ENCODE measurements at places on chromosomes 2 and 18.

- no peak for DNase-seq
Observed at GRCh38 chr2:207750345-207750744, 19.4 kb downstream of the FZD5 start.

- DNase-seq: no peak
Observed at GRCh38 chr2:58540681-58541080, 299.6 kb upstream of the FANCL start.

DNA sequence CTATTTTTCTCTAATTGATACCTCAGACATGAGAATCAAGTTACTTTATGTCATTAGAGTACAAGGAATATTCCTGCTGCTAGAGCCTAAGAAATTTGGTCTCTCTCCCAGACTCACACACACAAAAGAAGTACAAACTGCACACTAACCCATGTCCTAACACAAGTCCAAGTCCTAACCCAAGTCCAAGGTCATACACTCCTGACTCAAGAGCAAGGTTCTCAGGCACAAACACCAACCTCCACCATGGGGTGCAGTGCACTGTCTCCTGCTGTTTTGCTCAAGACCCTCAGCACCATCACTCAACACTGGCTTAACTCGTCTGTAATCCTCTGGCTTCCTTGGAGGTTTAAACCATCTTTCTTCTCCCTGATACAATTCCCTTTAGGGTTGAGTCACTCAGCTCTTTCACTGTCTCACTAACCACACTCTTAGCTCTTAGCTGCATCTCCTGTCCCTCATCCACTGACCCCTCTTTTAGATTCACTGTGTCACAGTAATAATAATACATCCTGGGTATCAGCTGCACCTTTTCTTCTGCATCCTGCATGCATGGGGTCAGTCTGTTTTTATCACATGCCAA lies 129.8 kb downstream of the BCL2L11 start:
- no peak for DNase-seq

DNA sequence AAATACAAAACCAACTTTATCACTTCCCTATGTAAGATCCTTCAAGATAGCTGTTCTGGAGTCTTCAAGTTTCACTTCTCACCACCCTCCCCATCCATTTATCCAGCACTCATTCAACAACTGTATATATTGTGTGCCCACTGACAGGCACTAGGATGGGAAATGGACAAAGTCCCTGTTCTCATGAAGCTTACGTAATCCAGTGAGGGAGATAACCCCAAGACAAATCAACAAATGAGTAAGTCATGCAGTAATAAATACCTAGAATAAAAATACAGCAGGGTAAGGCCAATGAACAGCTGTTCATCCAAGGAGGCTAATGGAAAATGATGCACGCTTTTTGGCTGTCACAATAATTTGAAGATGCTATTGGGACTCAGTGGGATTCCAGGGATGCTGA lies 133.8 kb downstream of the MEMO1 start:
- DNase-seq: no peak

DNA sequence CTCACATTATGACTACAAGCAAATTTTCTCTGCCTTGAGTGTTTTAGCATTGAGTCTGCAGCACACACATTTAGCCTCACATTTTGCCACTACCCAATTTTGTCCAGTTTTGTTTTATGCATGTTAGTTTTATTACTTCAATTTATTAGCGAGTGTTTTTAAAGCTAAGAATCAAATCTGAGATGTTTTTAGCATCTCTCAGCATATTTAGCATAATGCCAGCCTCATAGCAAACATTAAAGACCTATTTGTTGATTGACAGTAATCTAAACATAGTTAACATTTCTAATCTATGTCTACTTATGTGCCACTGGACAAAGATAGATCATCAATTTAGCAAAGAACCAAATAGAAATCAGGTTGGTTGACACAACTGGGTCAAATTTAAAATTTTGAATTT lies 94.1 kb upstream of the NXPH2 start:
- DNase-seq: no peak

DNA sequence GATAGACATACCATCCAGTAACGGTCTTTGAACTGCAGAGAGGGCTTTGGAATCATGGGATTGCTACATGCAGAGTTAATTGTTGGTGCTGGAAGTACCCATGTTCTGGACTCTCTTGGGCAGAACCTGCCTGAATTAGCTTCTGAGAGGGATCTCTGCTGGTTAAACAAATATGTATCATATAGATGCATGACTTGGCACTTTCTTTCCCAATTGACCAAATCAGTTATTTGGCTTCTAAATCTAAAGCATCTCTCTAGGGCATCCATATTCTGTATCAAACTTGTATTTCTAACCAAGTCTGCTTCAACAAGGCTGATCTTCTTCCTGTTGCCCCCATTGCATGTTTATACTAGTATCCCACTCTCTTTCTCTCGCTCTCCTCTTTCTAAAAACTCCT lies 336.7 kb upstream of the CELF4 start:
- DNase-seq: no peak

DNA sequence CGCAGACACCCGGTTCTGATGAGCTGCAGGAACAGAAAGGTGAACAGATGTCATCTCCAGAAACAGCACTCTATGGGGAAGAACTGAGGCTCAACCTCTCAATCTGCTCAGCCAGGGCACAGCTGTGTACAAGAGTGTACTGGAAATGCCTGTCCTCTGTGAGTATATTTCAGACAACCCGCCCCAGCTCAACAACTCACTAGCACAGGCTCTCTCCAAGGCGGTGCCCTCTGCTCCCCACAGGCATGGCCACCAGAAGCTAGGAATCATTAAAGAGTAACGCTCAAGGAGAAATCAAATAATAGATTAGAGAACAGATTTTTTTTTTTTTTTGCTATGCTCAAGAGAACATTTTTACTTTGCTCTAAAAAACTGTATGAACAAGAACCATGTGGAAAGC lies 43.8 kb downstream of the WDFY1 start:
- DNase-seq: no peak

DNA sequence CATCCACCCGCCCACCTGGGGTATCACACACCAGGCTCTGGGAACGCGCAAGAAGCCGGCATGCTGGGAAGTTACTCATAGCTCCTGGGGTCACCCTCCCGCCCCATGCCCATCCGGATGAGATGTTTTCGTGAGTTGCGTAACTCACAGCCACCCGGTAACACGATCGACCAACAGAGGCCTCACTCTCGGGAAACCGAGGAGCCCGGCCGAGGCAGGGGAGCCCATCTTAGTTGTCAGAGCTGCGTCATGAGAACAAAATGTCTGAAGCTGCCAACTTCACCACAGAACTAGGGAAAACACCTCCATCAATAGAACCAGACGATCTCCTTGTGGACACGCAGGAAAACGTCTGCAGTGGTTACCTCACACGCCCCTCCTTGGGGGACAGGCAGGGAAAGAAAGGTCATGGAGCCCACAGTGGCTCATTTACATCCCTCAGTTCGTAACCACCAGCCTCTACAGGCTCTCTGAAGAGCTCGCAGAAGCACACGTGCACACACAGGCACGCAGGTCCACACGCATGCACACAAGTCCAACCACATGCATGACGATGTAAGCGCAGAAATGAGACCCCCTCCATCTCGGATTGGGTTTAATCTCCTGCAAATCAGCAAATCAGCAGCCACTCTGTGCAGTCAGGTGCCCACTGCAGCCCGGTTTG lies 26.2 kb downstream of the ADI1 start:
- no peak for DNase-seq

DNA sequence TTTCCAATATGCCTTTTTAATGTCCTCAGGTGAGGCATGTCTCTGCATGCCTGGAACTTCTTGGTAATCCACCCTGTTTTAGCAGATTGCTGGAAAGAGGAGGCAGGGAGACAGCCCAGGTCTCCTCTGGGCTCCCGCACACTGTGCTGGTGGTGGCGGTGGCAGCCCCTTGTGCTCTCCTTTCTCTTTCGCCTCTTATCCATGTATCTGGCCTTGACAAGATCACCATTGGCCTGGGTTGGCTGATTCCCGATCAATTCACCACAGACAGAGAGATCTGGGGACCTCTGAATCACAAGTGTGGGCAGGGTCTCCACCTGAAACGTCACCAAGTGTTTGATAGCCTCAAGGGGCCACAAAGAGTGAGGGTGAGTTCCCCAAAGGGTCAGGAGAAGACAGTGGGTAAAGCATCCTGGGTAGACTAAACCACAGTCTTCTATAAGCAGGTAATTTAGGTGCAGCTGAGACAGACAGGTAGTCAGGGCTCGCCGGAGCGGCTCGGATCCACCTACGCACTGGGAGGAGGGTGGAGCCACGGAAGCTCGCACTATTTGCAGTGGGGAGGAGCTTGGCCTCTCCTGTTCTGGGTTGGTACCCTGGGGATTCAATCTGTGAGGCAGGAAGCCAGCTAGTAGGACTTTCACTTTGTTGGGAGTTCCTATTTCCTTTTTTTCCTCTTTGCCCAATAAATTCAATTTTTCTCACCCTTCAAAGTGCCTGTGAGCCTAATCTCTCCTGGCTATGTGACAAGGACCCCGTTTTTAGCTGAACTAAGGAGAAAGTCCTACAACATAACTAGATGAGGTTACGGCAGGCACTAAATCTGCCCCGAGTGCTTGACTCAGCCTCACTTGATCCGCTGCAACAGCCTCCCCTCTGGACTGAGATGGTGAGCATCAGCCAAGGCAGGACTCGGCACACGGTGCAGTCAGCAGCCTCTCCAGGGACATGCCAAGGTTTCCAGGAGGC lies 57.6 kb downstream of the SLC4A3 start:
- peak; percentile 32 for DNase-seq

DNA sequence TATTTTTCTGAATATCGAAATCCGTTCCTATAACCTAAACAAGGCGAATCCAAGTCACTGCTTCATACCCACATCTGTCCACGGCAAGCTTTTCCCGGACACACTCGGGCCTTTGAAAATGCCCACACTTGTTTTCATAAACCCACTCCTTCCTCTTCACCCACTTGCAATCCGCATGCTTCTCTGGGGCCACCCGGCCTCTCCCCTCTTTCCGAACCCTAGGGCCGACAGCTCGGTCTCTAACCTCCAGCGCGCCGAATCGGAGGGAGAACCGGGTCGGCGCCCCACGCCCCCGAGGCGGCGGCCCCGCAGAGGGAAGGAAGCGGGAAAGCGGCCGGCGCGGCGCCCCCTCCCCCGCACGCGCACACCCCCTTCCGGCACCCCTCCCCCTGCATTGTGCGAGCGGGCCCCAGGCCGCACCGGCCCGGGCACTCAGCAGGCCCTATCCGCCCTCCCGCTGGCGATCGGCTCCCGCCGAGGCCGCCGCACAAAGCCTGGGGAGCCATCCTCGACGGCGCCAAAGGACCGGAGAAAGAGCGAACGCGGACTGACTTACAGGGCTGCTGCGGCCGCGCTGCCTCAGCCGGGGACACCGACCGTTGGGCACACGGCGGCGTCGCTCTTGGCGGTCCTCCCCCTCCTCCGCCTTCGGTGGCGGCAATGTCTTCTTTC lies 467 bp downstream of the PUM2 start:
- DNase-seq: peak; percentile 32

GRCh38 chr2:12032398-12032797 lies 286.0 kb downstream of the LPIN1 start:
- DNase-seq: no peak

DNA sequence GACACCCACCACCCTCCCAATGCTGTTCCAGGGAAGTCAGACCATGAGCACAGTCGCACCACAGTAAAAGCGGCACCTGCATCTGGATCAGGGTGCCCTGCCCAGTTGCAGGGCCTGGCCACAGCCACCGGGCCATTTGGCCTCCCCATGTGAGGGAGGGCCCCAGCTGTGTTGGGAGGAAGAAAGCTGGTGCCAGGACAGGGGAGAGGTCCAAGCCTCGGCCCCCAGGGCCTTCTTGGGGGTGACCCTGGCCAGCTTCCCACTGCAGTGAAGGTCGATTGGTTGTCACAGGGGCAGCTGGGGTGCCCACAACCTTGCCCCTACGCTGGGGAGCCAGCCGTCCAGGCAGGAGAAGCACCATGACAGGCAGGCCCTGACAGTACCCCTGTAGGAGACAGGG lies 183.2 kb upstream of the RAB6C start:
- DNase-seq: no peak

DNA sequence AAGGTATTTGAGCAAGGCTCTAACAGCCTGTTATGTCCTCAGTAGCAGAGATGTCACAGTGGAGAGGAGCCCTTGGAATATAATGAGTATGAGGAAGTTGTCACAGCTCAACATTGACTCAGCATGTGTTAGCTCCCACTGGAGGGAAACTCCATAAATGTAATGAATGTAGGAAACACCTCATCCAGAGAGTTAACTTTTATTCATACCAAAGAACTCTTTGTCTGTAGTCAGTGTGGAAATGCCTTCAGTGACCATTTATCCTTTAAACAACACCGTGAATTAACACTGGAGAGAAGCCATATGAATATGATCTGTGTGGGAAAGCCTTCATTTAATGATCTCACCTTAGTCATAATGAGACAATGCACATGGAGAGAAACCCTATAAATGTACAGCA lies 59.7 kb downstream of the CYP1B1 start:
- DNase-seq: no peak

- DNase-seq: no peak
Observed at GRCh38 chr2:16650287-16651249, 15.1 kb downstream of the CYRIA start.

DNA sequence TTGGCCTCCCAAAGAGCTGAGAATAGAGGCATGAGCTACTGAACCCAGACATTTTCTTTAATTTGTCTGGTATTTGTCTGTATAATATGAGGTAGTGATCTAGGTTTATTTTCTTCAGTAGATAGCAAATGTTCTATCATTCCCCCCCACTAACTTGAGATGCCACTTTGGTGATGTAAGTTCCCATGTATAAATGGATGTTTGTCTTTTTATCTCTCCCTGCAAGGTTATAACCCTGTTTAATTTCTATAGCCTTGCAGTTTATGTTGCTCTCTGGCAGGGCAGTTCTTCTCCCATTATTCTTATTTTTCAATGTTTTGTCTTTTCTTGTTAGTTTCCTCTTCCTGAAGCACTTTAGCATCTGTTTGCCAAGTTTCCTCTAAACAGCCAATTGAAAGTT lies 39.1 kb upstream of the MAP4K4 start:
- DNase-seq: no peak

- no peak for DNase-seq
Observed at GRCh38 chr2:10345126-10345525, 42.4 kb downstream of the HPCAL1 start.

DNA sequence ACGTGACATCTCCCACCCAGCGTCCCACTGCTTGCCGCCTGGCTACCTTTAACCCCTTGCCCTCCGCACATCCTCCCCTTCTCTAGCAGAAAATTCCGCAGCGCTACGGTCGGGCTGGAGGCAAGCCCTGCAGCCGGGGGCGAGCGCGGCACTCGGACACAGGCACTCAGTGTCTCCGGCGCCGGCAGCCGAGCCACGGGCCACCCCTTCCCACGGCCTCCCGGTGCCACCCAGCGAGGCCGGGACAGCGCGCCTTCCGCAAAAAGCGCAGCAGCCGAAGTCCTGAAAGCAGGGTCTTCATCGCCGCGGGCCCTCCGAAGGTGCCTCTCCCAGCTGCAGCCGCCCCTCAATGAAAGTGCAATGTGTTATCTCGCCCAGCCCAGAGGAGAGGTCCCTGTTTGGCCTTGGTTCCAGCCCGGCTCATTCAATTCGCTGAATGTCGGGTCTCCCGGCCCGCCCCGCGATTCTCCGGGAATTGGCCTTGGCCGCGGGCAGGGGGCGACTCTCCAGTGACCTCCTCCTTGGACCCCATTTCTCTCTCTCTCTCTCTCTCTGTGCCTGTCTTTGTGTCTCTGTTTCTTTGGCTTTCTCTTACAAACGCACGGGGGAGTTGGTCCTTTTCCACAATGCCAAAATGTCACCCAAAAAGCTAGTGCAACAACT lies 1.1 kb downstream of the DLGAP1 start:
- DNase-seq: no peak

GRCh38 chr2:42228101-42228500 lies 58.9 kb downstream of the EML4 start:
- DNase-seq: no peak
